NCI-H1436 treated with DMSO at 0.1 percent for 48 hours (cell line): ENCODE measurements at places on chromosomes 6 and 20.
A peak's percentile ranks its signal among the peaks of the same experiment; 100 is the strongest.

- DNase-seq, result no peak
Observed at GRCh38 chr6:165776691-165777090, 113.7 kb upstream of the PDE10A start.

DNA sequence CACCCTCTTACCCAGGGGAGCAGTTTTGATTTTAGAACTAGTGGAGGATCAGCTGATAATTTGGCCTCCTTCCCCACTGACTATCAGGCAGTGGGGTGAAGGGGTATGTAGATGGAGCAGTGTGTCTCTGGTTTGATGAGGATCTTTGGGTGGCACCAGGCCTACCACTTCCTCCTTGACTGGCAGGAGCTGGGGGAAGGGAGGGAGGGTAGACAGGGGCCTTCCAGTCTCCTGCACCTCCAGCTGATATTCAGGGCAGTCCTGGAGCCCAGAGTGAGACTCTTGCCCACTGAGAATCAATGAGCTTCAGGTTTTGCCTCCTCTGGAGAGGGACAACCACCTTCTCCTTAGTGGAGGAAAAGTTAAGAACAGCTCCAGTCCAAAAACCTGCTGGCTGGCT lies 3.2 kb downstream of the DEF6 start:
- no peak for DNase-seq

DNA sequence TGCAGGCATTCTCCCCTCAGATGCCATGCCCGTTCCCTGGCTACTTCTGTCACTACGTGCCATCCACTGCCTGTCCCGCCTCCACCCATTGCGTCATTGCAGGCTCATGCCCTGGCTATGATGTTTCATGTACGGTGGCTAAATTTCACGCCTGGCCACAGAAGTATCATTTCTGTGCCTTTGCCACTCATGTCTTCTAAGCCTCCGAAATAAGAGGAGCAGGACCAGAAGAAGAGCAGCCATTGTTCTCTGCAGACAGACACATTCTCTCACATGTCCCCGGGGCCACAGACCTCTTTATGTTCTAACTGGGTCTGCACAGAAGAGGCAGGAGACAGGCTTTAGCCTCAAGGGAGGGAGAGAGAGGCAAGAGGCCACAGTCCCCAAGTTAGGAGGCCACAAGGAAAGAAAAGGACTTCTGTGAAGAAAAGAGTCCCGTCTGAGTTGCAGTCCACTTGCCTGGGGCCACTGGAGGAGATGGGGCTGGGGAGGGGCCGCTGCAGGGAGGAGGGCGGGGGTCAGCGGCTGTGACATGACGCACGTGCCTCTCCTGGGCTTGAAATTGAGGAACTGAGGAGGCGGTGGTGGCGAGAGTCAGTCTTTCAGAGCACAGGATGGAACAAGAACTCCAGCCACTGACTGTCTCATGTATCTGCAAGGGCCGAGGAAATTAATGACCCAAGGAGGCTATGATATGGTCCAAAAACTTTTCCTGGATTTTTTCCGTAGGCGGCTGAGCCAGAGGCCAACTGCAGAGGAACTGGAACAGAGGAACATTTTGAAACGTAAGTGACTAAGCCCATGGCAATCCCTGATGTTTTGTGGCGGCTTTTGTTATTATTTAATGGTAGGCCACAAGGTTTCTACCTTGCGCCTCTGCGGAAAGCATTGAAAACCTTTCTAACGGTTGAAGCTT lies 55.9 kb downstream of the TBC1D7 start:
- DNase-seq, result no peak

DNA sequence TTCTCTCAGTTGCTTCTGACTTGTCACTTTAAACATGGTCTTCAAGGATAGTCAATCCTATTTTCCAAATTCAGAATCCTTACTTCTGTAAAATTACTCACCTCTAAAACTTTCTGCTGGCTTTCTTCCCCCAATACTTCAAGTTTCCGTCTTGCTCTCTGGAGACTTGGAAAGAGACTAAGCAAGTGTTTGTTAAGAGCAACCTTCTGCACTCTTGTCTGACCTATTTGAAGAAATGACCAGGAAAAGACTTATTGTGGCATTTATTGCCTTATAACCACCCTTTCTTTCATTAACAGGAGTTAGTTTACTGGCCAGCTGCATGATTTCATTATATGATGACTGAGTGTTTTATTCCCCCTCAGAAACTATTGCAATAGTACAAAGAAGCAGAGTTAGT lies 181.0 kb downstream of the TBC1D7 start:
- no peak for DNase-seq

- DNase-seq, result no peak
Observed at GRCh38 chr20:48799328-48800105, 28.3 kb downstream of the PREX1 start.

DNA sequence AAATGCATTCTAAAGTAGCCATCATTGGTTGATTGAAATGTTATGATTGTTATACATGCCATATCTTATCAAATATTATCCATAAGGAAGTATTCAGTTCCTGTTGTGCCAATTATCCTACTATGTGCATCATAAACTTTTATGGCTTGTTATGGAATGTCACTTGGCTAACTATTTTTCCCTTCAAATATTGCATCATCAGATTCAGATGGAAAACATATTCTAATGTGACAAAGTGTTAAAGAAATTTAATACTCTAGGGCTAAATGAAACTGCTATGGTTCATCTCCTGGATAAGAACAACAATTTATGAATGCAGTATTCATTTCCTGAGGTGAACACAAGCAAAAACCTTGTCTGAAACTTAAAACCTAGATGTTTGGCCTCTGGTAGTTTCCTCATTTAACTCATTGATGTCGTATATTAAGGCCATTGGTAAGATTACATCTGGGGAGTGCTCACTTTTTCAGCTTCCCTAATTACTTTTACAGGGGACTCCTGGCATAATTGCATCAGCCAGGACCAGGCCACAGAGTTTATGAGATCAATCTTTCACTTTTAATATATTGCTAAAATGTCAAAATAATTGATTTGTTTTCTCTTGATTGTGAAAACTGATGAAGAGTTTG lies 134.9 kb upstream of the CEP162 start:
- no peak for DNase-seq

DNA sequence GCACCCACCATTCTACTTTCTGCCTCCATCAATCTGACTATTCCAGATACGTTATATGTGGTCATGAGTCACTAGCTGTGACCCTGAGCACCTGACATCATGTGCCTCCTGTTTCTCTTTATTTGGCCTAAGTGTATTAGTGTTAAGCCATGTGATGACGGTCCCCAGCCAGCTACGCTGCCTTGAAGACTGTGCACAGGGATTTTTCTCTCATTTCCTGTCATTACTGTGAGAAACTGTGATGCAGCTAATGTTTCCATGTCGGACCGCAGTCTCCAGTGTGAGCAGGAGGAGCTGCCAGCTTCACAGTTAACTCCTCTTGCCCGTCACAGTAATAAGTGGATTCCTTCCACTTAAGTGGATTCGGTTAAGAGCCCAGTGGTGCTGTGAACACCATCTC lies 9.9 kb upstream of the SPATS1 start:
- no peak for DNase-seq

GRCh38 chr6:135600931-135601330 lies 103.4 kb upstream of the AHI1 start:
- DNase-seq, result no peak

- no peak for DNase-seq
Observed at GRCh38 chr6:88586371-88587149, 376.9 kb downstream of the RNGTT start.

DNA sequence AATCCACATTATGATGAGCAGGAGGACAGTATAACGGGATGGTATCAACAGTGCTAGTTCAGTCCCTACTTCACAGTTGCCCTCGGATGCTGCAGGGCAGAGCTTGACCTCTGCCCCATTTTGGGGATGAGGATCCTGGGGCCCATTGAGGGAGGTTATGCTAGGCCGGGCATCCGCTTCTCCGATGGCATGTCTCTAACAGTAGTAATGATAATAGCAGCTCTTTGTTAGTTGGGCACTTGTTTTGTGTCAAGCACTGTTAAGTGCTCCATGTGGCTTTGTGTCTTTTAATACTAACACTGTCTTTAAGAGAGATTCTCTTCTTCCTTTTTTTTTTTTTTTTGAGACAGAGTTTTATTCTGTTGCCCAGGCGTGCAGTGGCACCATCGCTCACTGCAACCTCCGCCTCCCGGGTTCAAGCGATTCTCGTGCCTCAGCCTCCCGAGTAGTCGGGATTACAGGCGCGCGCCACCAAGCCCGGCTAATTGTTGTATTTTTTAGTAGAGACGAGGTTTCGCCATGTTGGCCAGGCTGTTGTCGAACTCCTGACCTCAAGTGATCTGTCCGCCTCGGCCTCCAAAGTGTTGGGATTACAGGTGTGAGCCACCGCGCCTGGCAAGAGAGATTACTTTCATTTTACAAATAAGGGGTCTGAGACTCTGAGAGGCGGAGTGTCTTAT lies 1.1 kb downstream of the MAPRE1 start:
- DNase-seq, result no peak

- no peak for DNase-seq
Observed at GRCh38 chr20:19921284-19921793, 95.8 kb upstream of the NAA20 start.

DNA sequence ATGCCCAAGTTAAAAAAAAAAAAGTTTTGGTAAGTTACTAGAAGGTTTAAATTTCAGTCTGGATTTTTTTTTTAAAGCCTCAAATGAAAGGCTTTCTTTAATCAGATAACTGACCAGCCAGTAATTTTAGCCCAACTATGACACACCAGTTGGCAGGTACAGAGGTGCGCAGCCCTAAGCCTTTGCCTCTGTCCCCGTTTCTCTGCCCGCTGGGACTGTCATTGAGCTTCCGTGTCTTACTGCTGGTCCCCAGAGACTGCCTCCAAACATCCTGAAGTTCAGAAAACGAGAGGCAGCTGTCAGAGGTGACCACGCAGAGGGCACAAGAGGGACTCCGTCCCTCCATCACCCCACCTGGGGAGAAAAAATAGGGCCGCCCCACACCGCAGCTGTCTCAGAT lies 118.2 kb downstream of the RPS12 start:
- DNase-seq, result peak; percentile 56
